ENCODE measurements at places on chromosomes 5 and 9.

GRCh38 chr5:14258840-14259239 lies 115.7 kb downstream of the TRIO start:
- DNase-seq = no peak

DNA sequence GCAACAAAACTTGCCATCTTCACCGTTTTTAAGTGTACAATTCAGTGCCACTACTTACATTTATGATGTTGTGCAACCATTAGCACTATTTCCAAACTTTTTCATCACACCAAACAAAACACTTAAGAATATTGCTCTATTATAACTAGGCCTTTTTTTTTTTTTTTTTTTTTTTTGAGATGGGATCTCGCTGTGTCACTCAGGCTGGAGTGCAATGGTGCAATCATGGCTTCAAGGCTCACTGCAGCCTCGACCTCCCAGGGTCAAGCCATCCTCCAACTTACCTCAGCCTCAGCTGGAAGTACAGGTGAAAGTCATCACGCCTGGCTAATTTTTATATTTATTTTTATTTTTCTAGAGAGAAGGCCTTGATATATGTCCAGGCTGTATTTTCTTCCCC lies 22.3 kb upstream of the LMNB1 start:
- DNase-seq = no peak

DNA sequence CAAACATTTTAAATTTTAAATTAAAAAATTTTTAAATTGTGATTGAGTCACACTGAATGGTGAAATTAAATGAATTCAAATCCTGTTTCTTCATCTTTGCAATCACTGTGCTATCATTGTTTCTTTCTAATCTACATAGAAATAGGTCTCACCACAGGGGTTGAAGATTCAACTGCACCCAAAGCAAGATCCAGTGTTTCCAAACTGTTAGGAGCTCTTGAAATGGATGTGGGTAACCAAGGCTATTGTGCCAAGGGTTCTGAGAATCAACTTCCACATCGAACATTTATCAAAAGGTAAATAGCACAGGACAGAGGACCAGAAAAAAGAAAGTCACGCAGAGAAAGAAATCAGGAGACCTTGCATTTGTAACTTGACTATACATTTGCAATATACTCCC lies 172.6 kb upstream of the RASEF start:
- DNase-seq = no peak

DNA sequence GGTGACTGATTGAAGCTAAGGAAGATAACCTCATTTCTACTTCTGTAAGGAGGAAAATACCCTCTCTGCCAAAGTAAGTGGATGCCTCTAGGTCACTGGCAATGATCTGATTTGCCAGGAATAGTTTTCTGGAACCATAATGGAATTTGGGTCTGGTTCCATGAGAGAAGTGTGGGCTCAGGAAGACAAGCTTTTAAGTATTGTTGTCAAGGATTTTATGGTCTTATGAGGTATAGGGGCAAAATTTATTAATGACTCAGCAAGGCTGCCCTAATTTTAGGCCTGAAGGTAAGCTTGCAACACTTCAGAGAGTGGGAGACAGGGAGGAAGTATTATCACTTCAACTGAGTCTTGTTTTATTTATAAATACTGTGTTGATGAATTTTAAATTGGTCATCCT lies 322.6 kb upstream of the ACTBL2 start:
- no peak for DNase-seq

GRCh38 chr5:128109138-128109537 lies 25.6 kb downstream of the SLC12A2 start:
- DNase-seq = no peak

DNA sequence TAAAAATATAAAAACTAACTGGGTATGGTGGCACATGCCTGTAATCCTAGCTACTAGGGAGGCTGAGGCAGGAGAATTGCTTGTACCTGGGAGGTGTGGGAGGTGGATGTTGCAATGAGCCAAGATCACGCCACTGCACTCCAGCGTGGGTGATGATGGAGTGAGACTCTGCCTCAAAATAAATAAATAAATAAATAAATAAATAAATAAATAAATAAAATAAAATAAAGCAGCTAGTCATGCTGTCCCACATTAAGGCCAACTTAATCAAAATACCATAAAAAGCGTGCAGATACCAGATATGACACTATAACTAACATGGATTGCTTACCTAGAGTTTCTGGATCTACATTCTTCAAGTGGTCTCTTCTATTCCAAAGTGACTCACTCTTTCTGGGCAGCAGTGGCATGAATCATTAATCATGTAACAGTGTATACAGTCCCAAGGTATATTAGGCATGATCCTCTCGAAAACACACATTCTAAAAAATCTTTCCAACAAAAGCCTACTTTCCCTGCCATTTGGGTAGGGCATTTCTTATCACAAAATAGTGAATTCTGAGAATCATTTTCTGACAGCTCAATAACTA lies 187.1 kb downstream of the ELAVL2 start:
- DNase-seq = no peak

DNA sequence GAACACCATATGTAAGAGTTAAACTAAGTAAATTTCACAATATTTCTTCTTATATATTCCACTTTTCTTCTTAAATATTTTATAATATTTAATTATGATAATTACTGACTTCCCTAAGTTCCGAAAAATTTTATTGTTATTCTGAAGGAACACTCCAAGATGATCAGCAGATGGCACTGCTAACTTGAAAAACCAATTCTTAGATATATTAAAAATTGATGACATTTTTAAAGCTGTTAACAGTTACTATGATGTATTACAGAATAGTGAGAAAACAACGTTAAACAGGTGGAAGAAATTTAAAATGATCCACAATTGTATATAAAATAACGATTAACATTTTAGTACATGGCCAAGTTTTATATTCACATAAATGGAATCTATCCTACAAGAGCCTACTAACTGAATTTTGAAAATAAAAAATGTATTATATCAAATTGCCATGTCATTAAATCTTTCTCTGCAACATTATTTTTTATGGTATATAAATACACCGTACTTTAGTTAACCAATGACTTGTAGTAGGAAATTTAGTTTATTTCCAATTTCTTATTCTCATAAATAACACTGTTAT lies 30.1 kb upstream of the MUSK start:
- DNase-seq = no peak

DNA sequence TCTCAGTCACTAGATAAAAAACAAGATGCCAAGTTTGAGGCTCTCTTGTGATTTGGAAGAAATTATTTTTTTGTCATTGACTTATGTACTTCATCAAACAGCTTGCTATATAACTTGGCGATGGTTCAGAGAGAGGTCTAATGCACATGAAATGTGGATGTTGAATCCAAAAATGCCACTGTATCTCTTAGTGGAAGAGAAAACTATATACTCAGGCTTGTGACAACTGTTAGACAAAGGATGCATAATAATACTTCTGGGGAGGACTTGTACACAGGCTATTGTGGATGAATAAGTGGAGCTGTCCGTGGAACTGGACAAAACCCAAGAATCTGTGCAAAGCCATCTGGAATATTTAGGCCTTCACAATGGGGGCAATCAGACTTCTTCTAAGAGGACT lies 162.9 kb upstream of the NMUR2 start:
- DNase-seq = no peak

- no peak for DNase-seq
These were observed 8.8 kb downstream of the NEUROG1 start for GRCh38 chr5:135526924-135527323.

DNA sequence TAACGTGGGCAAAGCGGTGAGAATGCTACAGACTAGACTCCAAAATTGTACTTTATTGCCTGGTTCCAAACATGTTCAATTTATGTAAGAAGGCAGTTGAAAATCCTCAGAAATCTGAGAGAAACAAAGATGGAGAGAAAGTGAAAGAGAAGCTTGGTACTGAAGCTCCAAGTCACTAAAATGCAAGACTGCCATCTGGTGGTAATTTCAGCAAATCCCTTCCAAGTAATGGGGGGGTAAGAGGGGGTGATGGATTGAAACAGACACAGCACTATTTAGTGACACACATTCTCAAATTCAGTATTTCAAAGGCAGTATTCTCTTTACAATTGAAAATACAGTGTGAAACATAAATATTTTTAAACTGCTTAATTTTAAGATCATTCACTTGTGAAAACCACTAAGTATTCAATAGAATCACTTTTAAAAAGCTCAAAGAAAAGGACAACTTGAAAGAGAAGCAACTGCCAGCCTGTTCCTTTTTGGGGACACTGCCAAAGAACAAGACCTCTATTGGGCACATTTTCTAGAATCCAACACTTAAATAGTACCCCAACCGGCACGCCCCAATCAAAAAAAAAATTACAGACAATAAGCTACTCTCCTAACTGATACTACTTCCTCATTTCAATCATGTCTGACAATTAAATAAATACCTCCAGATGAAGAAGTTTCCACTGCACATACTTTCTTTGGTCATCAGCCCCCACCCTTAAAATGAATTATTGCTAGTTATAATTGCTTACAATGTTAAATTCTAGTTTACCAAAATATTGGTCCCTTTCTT lies 131.5 kb downstream of the AGTPBP1 start:
- no peak for DNase-seq

DNA sequence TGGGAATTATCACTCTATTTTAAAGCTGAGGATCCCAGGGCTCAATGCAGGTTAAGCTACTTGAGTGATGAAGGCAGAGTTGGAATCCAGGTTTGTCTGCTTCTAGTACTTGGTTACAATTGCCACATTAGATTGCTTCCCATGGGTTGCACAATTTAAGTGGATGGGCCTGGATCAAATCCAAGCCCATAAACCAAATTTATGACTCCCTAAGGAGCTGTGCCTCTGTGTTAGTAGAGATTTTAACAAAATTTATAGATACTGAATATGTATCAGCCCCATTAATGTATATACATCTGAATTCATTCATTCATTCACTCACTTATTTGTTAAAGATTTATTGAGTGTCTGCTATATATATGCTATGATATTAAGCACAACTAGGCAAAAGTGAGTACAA lies 332.3 kb upstream of the KLF9 start:
- DNase-seq = no peak

- DNase-seq = no peak
These were observed 155.4 kb upstream of the ANKH start for GRCh38 chr5:15026944-15027343.

DNA sequence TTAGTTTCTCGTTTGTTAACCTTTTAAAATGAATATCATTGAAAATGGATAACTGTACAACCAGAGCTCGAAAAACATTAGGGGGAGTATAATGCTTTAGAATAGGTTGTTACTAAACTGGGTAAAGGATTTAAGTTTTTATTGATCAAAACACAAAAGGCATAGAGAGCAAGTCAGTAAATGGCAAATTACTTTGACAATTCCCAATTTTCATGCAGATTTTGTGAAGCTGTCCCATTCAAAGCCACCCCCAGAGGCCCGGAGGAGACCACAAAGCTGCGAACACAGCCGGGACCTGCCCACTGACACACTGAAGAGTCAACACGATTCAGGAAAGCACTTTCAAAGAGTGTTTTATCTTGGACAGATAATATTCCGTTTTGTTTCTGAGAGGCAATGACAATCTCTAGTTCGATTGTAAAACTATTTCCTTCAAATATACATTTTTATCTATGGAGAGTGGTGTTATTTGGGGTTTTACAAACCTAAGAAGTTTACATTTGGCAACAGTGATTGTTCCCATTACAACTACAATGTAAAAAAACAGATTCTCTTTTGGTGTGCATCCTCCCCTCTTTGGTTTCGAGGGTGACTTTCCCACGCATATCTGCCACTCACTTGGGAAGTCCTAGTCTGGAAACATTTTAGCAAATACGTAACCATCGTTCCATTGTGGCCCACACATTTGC lies 182.6 kb upstream of the TBCA start:
- no peak for DNase-seq

GRCh38 chr5:168128111-168128510 lies 163.3 kb upstream of the WWC1 start:
- no peak for DNase-seq

- DNase-seq = no peak
These were observed 6.8 kb upstream of the RECK start for GRCh38 chr9:36029765-36030528.

DNA sequence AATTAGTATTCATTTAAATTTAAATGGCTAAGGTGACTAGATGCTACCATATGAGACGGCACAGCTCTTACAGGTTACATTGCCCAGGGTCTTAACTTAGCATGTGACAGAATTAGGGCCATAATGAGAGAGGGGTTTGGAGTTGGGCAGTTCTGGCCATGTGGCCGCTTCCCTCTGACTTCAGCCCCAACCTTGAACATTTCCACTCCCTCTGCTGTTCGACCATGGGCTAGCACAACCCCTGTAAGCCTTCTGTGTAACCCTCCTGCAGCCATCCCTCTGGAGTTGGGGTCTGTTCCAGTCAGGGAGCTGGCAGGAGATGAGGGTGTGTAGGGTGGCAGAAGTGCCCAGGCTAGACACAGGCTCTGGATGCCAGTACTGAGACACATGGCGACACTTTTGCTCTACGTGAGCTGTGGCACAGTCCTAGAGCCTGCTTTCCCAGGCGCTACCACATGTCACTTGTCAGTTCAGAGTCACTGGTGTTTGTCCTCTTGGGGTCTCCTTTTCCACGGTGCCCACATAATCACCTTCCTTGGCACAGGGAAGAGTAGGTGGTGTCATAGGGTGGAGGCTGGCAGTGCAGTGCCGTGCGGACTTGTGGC lies 128.7 kb upstream of the PITX1 start:
- no peak for DNase-seq

DNA sequence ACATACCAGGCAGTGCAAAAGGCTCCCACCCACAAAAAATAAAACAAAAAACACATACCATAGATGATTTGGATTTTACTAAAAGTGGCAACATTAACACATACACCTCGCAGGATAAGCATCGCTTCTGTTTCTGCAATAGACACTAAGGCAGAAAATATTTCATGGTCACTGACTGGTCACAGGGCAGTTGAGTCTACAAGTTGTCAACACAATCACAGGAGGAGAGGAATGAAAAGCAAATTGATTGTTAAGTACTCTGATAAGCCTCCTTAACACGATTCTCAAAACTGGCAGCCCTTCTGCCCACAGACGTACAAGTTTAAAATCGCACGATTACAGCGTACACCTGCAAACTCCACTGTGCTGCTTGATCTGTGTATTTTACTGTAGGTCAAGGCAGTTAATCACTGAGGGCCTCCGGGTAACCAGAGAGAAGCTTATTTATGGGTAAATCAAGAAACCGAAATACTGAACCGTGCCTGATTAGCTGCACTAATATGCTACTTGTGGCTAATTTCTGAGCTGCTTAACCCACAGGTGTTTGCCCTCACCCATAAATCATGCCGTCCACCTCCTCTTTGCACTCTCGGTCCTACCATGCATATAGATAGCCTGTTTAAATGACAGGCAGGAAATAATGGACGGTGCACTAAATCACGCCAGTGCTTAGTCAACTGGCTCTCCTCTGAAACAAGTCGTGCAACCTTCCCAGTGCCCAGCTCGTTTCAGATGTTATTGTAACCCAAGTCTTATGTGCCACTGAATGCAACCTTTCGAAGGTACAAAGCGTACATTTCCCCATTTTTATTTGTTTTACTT lies 659.4 kb upstream of the ADAMTS16 start:
- DNase-seq = no peak

DNA sequence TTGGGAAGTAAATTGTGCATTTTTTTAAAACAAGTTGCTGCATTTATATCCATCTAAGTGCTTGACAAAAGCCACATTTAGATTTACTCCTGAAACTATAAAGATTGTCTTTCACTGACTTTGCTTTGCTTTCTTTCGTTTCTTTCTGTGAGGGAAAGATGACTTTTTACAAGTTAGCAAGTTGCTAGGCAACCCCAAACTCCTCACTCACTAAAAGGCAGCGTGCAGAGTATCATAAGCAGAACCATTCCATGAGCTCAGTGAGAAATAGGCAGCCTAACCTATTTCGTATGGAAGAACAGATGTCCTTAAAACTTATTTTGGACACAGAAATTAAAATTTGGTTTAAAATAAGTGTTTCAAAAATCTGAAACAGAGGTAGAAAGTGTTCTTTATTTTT lies 29.0 kb downstream of the KLF9 start:
- DNase-seq = no peak

GRCh38 chr5:131706281-131706680 lies 71.3 kb upstream of the RAPGEF6 start:
- no peak for DNase-seq
